ENCODE measurements at places on chromosomes 12 and 14. TPM values are rescaled to one million over a fixed set of nuclear protein-coding genes. Genes with fewer than 3 reads are reported as not detected.
A peak's percentile ranks its signal among the peaks of the same experiment; 100 is the strongest.

DNA sequence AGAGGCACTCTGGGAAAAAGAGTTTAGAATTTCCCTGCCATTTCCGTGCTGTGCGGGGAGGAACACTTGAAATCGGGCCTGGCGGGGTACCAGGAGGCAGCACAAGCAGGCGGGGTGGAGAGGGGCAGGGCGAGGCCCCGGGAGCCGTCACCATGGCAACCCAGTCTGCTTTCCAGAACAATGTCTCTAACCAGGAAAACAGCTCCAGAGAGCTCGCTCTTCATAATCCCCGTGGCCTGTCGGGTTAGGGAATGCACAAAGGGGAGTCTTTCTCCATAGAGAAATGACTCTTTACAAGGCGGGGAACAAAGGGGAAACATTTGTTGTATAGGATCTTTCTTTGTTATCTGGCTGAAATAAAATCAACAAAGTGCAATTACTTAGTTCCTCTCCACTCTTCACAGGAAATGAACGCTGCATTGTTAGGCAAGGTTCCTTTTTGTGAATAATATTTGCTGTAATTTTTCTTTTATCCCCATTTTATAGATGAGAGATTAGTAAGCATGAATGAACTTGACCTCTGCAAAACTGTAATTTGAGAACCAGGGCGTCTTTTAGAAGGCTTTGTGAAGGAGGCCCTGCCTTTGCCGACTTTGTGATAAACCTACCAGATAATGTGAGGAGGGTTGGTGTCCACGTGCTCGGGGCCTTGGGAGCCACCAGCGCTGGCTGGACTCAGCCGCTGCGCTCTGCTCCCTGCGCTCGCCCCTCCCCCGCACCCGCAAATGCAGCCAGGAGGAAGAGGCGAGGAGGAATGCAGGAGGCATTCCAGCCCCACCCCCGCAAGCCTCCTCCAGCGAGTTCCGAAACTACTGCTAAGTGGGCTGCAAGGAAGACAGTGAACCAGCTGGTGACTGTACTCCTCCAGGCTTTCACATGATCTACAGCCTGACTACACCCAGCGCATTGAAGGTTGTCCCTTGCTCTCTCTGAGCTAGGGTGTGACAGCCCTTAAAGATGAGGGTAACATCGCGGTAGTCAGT is 105.2 kb upstream of the ATF7IP start:
- DNase-seq, result peak; percentile 92

- DNase-seq, result no peak
Observed at GRCh38 chr14:58836303-58836974, 198.7 kb downstream of the DACT1 start.

The CD9 gene
- 120 TPM for total RNA-seq

The KLRK1 gene
- total RNA-seq, result not detected

GRCh38 chr12:50188241-50188781 is 21.1 kb upstream of the CERS5 start:
- peak; percentile 71 for DNase-seq

GRCh38 chr14:41666301-41666700 is 59.6 kb downstream of the LRFN5 start:
- no peak for DNase-seq

DNA sequence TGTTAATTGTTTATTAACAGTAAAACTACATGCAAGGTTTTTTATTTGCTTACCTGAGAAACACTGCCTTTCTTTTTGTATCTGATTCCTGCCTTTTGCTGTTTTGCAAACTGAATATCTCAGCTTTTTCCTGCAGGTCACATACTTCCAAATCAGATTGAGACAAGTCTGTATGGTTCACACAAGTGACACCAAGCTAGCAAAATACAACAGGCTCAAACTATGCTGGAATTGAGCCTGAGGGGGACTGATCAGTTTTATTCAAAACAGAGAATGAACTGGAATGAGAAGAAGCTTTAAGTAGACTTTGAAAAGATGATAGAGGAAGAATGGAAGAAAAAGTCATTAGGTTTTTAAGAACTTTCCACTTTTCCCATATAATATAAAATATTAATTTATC is 12.2 kb upstream of the CDK17 start:
- DNase-seq, result no peak

DNA sequence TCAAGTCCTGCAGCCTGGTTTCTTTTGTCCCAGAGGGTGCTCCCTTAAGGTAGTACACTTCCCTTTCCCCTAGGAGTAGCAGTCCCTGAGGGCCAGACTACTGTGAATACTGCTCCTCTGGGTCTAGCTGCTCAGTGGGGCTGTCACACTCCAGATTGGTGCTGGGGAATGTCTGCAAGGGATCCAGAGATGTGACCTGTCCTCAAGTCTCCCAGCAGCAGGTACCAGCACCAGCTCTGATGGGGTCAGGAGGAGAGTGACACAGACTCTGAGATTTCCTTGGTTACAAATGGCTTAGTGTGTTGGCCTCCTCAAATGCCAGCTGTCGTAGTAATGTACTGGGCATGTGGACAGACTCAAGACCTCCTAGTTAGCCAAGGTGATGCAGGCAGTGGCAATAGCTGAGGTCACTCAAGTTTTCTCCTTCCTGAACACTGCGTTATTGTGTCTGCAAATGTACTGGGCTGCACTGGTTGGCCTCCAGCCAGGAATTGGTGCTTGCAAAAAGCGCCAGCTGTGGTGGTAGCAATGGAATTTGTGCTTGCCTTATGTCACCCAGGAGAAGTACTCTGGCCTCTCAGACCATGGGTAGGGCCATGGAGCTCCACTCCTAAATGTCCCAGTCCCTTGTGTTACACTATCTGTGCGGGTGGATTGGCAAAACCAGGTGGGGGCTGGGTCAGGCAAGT is 36.4 kb upstream of the AEBP2 start:
- DNase-seq, result peak; percentile 78

- DNase-seq, result no peak
Observed at GRCh38 chr12:25570418-25570817, 17.3 kb upstream of the LMNTD1 start.

- no peak for DNase-seq
Observed at GRCh38 chr14:99961826-99962518, 103.2 kb upstream of the EVL start.

DNA sequence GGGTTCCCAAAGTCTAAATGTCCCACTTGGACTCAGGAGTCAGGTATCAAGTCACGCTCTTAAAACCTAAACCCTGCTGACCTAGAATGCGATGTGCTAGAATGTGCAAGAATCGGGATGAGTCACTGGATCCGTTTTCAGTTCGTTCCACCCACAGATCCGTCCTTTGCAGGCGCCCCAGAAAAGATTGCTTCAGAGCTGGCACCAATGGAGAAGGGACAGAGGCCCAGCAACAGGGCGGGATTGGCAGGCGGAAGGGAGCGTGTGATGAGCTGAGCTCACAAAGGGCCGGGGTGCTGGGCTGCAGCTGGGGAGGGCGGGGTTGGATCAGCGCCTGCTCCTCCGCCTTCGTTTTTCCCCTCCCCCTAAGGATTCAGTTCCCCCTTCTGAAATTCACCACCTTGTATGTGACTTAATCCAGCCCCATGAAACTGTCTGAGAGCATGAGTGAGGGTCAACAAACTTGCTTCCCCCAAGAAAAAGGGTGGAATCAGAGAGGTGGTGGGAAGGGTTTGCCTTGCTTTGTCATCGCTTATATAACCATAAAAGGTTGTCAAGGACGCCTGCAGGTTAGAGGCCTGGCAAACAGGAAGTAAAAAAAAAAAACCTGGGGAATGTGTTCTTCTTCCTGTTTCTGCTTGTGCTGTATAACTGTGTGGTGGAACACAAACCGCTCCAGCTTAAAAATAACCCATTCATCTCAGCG is 2.8 kb upstream of the UBC start:
- DNase-seq, result peak; percentile 100

The PTPRR gene
- not detected for total RNA-seq

DNA sequence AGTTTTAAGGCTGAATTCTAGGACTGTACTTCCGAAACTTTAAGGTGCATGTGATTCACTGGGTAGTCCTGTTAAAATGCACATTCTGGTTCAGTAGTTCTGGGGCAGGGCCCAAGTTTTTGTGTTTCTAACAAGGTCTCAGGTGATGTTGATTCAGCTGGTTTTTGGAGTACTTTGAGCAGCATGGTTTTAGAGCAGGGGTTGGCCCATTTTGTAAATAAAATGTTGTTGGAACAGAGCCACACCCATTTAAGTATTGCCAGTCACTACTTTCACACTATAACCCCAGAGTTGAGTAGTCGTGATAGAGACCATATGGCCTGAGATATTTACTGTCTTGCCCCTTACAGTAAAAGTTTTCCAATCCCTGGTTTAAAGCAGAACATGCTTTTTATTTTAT is 111.3 kb downstream of the SYNE2 start:
- DNase-seq, result no peak

DNA sequence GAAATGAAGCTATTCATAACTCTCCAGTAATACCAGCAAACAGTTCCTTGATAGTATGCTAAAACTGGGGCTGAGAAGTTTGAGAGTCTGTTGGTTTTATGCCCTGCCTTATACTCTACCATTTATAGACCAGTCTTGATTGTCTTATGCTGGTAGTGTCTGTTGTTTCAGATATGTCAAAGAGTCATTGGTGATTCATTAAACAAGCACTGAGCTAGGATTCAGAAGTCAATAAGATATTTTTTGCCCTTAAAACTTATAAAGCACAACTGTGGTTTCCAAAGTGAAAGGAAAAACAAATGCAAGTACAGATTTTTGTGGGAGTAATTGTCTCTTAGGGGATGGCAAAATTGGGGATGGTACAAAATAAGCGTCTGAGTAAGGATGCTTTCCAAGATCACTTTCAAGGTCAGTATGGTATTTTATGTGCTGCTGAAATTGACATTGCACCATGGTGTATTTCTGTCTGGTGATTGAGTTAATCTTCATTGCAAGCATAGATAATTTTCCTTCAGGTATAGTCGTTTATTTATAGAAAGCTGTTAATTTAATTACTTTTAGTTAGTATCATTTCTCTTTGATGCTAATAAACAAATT is 289.5 kb upstream of the E2F7 start:
- no peak for DNase-seq

- DNase-seq, result peak; percentile 57
Observed at GRCh38 chr12:48002773-48003218, 1.5 kb downstream of the COL2A1 start.

The C14orf39 gene
- not detected for total RNA-seq

The SDR9C7 gene
- not detected for total RNA-seq

- DNase-seq, result no peak
Observed at GRCh38 chr12:91406920-91407341, 224.3 kb upstream of the DCN start.

The IL23A gene
- total RNA-seq, result not detected

The KRT75 gene
- not detected for total RNA-seq

The TSPAN8 gene
- 0.43 TPM for total RNA-seq

DNA sequence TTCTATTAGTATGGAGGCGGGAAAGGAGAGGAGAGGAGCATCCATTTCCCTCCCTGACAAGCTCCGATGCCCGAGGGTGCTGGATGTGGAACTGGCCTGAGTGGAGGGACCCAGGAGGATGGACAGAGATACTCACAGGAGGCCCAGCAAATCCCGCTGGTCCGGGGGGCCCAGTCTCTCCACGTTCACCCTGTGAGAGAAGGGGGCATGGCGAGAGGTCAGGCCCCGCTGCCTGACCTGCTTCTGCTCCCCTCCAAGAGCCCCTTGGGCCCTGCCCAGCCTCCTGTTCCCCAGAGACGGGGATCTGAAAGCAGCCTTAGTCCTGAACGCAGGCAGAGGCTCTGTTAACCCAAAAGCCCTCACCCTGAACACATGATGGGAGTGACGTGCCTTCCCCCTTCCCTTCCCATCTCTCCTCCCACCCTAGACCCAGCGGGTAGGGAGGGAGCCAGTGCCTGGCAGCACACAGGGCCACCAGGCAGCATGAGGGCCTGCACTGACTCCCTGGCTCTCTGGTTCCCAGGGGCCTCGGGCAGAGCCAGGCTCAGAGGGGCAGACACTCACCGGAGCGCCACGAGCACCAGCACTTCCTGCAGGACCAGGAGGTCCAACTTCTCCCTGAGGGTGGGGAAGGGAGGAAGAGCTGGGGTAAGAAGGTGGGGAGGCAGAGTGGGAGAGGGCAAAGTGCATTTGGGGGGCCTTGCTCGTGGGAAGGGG is 17.5 kb downstream of the TMEM106C start:
- no peak for DNase-seq

The AP5M1 gene
- total RNA-seq, result 18.7 TPM

- no peak for DNase-seq
Observed at GRCh38 chr14:58814466-58814865, 176.7 kb downstream of the DACT1 start.

The TCL1A gene
- not detected for total RNA-seq

GRCh38 chr12:25830456-25830855 is 128.0 kb upstream of the RASSF8 start:
- DNase-seq, result no peak

GRCh38 chr14:51504669-51505068 is 147.0 kb upstream of the FRMD6 start:
- no peak for DNase-seq

The AQP5 gene
- total RNA-seq, result not detected

The PAH gene
- not detected for total RNA-seq

DNA sequence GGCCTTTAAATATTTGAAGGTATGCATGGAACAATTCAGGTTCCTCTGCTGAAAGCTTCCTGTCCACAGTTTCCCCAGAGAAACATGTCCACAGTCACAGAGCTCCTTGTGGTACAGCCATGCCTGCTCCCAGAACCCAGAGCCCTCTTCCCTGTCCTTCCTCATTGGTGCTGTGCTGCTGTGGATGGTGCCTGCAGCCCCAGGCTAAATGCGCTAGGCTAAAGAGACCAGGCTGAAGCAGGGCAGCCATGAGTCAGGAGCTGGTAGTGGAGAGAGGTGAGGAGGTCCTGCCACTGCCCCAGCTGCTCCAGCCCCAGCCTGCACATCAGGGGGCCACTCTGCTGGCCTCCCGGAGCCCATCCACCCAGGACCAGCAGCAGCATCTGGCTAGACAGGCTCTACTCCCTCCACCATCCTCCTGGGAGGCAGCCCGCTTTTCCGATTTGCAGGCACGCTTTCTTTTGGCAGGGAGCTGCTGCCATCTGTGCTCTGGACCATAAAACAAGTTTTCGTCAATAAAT is 65.4 kb upstream of the DDX11 start:
- DNase-seq, result no peak

GRCh38 chr12:64392221-64392620 is 1.7 kb upstream of the C12orf56 start:
- DNase-seq, result peak; percentile 61

The HRK gene
- total RNA-seq, result not detected

- DNase-seq, result no peak
Observed at GRCh38 chr14:66477567-66477966, 8.6 kb upstream of the CCDC196 start.

- peak; percentile 1 for DNase-seq
Observed at GRCh38 chr12:82555699-82556098, 131.0 kb upstream of the TMTC2 start.

All from fibroblast of villous mesenchyme (primary cell).